ENCODE measurements at places on chromosomes 12 and 14. TPM values are rescaled to one million over a fixed set of nuclear protein-coding genes. Genes with fewer than 3 reads are reported as not detected.

Gene C1R
- total RNA-seq: 467 TPM

Gene PLEK2
- total RNA-seq: 1.1 TPM

Gene GLIPR1L2
- 2.3 TPM for total RNA-seq

Gene MYF5
- total RNA-seq: not detected

Gene MYF6
- not detected for total RNA-seq

Gene CATSPERB
- total RNA-seq: 0.19 TPM

Gene KITLG
- total RNA-seq: 9.6 TPM

Gene ASIC1
- 1.4 TPM for total RNA-seq

Gene RDH5
- total RNA-seq: 13.0 TPM

Gene SCN8A
- 0.24 TPM for total RNA-seq

Gene CIROP
- total RNA-seq: not detected

Gene LYZ
- total RNA-seq: 35.4 TPM

Gene B3GNT4
- not detected for total RNA-seq

Gene HAL
- 0.93 TPM for total RNA-seq

Gene KMT2D
- total RNA-seq: 39.9 TPM

Data from right atrium auricular region (tissue), 2 donors.